Hematopoietic multipotent progenitor cell treated with erythropoietin and hydrocortisone succinate and interleukin-3 and kit ligand, for 15 days (in vitro differentiated cells): ENCODE measurements at places on chromosomes 7 and 10.

DNA sequence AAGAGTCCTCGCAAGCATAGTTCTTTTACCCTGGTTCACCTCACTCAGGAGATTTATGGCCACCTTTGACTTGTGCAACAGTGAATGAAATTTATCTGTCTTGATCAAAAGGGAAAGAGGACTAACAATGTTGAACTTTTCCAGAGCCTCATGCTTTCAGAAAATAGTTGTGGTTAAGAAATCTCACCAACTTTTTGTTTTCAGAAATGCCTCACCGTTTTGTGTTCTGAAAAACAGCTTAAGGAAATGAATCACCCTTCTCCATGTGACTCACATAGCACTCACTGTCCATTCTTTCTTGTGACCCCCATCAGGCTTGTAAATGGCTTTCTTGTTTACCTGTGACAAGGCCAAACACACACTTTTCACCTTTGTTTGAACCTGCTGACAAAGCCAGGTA lies 148.6 kb upstream of the FAM3C start:
- no peak for DNase-seq

GRCh38 chr10:61781969-61782403 lies 119.3 kb downstream of the CABCOCO1 start:
- DNase-seq, result no peak

DNA sequence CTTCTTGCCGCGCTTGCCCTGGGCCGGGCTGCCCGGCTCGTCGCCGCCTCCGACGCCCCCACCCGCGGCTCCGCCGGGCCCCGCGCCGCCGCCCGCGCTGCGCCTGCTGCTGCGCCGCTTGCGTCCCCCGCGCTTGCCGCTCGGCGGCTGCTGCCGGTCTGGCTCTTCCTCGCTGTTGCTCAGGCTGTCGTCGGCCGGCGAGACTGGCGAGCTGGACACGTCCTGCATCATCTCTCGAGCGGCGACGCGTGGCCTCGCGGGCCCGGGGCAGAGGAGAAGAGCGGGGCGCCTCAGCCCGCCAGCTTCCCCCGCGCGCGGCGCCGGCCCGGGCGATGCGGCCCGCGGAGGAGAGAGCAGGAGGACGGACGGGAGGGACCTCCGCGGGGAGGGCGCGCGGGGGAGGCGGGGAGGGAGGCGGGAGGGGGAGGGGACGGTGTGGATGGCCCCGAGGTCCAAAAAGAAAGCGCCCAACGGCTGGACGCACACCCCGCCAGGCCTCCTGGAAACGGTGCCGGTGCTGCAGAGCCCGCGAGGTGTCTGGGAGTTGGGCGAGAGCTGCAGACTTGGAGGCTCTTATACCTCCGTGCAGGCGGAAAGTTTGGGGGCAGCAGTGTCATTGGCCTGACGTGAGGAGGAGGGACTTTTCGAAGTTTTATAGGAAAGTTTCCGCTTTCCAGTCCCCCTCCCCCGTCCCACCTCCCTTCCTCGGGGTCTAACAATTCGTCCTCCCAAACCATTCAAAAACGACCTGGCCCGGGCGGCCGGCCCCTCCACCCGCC lies at the start of gene TWIST1:
Gene TWIST1 (minus strand): TSS at position 546 of the 779 bp plus-strand sequence. CDS start 315 bp downstream, at position 231.
- DNase-seq, result no peak

DNA sequence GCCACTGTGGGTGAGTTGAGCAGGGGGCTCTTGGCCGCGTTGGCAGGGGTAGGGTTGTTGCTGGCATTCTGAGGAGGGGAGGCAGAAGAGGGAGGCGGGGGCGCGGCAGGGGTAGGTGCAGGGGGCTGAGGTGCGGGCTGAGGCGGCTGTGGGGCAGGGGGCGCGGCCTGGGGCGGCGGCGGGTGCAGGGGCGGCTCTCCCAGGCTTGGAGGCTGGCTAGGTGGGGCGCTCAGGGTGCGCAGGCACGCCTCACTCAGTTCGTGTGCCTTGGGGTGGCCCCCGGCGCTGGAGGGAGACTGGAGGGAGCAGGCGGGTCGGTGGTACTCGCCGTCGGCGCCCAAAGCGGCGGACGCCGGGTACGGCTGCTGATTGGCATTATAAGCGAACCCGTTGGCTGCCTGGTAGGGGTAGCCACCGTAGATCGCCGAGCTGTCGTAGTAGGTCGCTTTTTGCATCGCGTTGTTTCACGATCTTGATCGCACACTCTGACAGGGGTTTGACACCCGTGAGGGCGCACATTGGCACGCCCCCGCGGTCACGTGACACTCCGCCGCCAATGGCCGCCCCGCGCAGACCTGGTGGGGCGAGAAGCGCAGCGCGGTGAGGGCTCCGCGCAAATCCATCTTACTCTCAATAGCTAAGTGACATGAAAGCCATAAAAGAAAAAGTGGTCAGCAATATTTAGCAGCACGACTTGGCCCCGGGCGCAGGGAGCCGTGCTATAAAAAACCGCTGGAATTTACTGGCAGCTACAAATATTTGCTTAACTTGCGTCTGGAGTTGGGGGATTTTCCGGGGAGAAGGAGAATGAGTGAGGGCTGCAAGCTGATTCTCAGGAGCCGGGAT lies 7.9 kb upstream of the HOXA2 start:
- no peak for DNase-seq

DNA sequence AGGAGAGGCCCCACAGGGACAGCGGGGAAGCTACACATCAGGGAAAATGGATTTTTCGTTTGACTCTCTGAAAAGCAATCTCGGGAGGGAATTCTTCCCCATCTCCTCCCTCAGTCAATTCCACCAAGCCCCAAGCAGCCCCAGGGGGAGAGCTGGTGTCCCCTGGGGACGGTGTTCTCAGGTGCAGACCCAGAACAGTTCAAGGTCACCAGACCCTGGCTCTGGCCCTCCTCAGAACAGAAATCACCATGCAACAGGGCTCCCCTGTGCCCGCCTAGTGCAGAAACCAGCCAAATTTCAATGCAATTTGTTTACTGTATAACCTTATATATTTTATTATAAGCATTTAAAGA lies 34.1 kb downstream of the GSDME start:
- DNase-seq, result no peak

- no peak for DNase-seq
Observed at GRCh38 chr10:116909307-116909706, 60.0 kb downstream of the ENO4 start.

GRCh38 chr10:63591600-63592379 lies 70.6 kb downstream of the REEP3 start:
- no peak for DNase-seq

GRCh38 chr7:139714163-139714901 lies 63.5 kb downstream of the HIPK2 start:
- DNase-seq, result no peak

DNA sequence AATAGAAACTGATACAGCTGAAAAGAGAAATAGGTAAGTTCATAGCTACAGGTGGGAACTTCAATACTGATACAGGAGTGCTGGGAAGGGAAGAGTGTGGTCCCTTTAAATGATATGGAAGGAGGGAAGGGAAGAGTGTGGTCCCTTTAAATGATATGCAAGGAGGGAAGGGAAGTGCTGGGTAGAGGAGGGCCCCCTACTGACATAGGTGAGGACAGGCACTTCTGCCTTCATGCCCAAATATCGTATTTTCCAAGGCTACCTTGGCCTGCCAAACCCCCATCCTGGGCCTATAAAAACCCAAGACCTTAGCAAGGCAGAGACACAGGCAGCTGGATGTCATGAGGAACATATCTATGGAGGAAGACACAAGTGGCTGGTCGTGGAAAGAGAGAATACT lies 92.3 kb downstream of the MAGI2 start:
- DNase-seq, result no peak

- DNase-seq, result no peak
Observed at GRCh38 chr7:100008525-100008924, 6.9 kb upstream of the ZKSCAN1 start.

DNA sequence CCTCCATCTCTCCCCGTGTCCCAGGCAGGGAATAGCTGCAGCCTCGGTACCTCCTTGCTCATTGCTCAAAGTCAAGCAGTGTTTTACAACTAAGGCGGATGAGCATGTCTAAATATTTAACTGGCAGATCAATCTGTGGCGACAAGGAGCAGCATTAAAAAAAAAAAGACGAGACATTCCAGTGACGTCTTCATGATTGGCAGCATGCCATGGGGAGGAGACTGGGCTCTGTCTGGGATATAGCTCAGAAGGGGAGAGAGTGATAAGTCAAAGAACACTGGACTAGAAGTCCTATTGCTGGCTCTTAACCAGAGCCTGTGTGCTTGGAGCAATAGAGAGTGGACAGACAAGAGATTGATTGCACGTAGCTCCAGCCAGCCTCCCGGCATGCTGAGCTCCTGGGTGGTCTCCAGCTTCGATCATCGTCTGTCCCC lies 287.5 kb upstream of the PODXL start:
- no peak for DNase-seq

DNA sequence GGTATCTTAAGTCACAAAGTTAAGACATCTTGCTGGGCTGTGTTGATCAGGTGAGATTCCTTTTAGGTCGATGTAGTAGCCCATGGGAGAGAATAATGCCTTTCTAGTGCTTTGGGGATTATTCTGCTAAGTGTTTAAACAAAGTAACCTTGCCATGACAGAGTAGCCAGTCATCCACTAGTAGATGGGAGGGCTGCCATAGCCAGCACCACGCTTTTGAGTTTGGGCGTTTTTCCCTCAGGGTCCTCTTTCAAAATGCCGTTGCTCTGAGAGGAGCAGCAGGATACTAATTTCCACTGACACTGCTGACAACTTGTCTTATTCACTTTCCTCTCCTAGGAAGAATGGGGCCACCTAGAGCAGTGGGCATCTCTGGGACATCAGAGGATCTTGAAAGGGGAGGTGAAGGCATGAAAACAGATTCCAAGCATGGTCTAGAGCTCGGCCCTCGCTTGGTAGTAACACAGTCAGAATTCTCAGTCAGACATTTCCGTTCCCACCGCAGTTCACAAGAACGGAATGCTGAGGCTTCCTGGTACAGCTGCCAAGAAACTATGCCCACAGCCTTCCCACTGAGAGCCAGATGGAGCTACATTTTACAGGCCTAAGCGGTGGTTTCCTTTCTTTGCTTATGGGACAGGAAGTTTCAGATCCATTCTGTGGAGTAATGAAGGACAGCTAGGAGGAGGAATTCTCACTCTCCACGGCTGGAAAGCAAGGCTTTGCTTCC lies 15.3 kb upstream of the RSU1 start:
- no peak for DNase-seq

GRCh38 chr7:24049296-24049695 lies 234.7 kb upstream of the NPY start:
- no peak for DNase-seq

DNA sequence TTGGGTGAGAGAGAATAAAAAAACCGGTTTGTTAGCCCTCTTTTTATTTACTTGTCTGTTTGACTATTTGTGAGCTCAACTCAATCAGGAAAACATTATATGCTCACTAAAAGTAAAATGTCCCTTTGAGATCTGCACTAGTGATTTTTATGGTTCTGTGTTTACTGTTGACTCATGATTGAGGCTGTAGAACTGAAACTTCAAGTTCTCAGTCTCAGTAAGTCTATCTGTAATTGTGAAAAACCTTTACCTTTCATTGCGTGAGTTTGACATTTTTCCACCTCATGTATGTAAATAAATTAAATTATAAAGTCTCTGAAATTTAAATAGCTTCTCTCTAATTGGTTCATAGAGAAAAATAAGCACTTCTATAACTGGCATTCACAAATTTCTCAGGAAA lies 17.0 kb upstream of the CASD1 start:
- DNase-seq, result no peak

- DNase-seq, result no peak
Observed at GRCh38 chr10:70537398-70538194, 59.0 kb downstream of the PALD1 start.

GRCh38 chr10:71598621-71599055 lies 120.9 kb downstream of the C10orf105 start:
- DNase-seq, result no peak

DNA sequence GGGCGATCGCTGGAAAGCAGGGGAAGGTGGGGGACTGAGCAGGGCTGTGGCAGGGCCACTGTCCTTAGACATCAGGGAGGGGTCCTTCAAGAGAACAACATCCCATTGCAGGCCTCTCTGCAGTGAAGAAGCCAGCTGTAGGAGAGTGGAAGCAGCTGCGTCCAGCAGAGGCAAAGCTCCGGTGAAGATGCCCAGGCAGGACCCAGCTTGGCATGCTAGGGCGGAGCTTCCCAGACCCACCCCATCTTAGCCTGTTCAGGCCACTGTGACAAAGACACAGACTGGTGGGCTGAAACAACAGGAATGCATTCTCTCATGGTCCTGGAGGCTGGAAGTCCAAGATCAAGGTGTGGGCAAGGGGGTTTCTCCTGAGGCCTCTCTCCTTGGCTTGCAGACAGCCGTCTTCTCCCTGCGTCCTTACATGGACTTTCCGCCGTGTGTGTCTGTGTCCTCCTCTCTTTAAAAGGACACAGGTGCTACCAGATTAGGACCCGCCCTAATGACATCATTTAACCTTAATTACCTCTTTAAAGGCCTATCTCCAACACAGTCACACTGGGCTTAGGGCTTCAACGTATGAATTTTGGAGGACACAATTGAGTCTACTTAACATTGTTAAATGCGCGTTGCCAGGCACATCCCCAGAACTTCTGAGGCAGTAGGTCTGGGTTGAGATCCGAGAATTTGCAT lies 178.1 kb upstream of the GRB10 start:
- DNase-seq, result no peak

DNA sequence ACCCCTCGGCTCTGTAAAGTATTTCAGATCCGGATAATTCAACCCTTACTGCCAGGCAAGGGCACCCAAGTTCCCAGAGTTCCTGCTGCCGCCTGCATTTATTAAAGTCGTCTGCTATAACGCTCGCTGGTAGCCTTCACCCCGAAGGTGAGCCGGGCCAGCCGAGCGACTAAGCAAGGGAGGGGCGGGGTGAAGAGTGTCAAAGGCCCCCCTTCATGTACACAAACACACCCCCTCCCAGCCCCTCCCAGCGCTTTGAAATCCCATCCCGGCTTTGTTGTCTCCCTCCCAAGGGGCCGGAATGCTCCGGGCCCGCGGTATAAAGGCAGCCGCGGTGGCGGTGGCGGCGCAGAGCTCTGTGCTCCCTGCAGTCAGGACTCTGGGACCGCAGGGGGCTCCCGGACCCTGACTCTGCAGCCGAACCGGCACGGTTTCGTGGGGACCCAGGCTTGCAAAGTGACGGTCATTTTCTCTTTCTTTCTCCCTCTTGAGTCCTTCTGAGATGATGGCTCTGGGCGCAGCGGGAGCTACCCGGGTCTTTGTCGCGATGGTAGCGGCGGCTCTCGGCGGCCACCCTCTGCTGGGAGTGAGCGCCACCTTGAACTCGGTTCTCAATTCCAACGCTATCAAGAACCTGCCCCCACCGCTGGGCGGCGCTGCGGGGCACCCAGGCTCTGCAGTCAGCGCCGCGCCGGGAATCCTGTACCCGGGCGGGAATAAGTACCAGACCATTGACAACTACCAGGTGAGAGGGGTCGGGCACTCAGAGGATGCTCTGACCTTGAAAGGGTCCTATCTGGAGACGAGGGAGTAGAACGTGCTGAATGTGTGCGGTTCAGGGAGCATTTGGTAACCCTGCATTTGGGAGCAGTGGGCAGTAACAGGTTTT lies at the start of gene DKK1:
Gene DKK1 (plus strand): TSS at position 349 of the 889 bp plus-strand sequence. CDS start 154 bp downstream, at position 503.
- DNase-seq, result no peak

DNA sequence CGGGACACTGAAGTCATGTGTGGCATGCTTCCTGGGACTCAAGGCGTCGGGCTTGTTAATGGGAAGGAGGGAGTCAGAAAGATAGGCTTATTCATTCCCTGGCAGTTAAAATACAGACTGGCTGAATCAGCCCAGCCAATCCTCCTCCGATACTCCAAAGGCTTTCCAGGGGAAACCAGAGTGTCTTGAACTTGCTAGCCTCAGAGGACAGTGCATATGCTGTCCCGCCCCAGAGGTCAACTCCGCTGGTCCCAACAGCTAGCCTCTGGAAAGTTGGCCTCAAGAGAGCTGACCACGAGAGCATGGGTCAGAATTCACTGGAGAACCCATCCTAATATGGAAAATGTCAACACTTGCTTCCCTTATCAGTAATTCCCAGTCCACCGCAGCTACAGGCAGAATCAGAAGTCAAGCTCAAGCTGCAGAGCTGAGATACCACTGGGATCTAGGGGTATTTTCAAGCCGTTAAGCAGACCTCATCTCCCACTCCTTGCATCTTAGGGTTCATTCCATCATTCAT lies 43.0 kb downstream of the ELMO1 start:
- no peak for DNase-seq
